ENCODE measurements at places on chromosomes 3 and 15. TPM values are rescaled to one million over a fixed set of nuclear protein-coding genes. Genes with fewer than 3 reads are reported as not detected.
A peak's percentile ranks its signal among the peaks of the same experiment; 100 is the strongest.

DNA sequence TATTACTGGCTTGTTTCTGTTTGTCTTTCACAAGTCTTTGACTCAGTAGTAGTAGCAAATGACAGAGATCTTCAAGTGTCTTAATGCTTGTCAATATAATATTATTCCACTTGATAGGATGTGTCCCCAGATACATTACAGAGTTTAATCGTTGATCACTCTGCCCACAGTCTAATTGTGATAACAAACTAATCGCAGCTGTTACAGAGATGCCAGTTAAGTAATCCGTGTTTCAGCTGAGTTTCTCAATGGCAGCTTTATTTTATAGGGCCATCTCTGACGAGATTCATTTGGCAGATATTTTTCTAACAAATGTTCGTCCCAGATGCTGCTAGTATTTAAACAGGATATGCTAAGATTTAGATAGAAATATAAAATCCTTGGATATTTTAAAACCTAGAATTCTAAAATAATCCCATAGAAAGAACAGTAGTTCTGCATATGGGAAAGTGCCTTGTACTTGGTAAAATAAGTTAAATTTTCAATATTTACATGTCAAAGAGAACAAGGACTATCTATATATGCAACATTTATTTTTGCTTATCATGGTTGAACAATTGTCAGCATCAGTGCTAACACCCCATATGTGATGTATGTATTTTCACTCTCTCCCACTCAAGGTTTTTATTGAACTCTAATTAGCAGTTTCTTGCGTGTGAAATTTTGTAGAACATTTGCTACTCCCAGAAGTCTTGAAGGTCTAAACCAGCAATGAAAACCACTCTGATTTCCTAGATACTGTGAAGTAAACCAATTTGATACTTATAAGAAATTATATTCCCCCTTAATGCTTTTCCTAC is 185.5 kb downstream of the MBNL1 start:
- no peak for DNase-seq

- no peak for DNase-seq
These were observed 87.7 kb downstream of the REC114 start for GRCh38 chr15:73530649-73531048.

DNA sequence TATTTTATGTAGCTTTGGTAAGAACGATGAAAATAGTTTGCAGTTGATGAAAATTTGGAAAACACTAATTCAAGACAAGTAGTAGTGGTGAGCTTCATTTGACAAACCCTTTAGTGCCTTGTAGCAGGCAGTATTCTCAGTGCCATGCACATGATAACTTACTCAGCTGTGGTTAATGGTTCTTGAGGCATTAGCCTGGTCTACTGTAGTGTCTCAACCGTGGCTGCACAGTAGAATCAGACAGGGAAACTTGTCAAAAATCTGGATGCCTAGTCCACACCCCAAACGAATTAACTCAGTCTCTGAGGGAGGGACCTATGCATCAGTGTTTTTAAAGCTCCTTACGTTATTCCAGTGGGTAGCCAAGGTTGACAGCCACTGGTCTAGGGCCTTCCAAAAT is 45.4 kb downstream of the PSMD6 start:
- no peak for DNase-seq

DNA sequence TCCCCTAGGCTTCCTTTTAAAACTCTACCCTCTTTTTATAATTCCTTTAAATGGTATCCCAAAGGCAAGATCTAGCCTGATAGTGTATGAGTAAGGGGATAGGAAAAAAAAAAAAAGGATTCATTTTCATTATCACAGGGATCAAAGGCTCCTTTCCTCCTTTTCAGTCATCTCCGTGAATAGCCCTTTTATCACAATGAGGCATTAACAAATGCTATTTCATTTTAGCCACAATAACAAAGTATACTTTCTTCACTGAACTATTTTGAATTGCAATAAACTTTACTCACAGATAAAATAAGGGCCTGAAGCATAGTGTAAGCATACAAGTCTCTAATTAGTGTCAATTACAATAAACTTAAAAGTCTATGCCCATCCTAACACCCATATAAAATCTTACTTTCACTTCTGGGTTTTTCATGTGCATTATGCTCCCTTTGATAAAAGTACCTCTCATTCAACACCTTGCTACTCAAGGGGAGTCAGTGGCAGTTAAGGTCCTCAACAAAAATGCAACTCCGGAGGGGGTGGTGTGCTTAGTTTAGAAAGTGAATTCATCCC is 8.6 kb downstream of the HIGD1A start:
- DNase-seq = no peak

DNA sequence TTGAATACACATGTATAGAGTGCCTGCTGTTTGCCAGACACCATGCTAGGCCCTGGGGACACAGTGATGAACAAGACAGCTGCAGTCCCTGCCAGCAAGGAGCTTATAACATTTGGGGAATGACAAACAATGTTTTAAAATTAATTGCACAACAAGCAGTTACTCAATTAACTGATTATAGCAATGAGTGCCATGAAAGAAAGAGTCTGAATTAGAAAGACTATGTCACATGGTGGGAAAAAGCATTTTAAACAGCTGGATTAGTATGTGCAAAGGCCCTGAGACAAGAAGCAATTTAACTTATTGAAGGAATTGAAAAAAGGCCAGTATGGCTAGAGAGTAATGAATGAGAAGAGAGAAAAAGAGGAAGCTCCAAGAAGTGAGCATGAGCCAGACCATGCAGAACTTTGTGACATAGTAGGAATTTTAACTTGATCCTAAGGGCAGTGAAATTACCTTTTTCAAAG is 64.5 kb upstream of the PLXNA1 start:
- DNase-seq = no peak

- no peak for DNase-seq
These were observed 480.5 kb downstream of the CNTN4 start for GRCh38 chr3:2579206-2579605.

DNA sequence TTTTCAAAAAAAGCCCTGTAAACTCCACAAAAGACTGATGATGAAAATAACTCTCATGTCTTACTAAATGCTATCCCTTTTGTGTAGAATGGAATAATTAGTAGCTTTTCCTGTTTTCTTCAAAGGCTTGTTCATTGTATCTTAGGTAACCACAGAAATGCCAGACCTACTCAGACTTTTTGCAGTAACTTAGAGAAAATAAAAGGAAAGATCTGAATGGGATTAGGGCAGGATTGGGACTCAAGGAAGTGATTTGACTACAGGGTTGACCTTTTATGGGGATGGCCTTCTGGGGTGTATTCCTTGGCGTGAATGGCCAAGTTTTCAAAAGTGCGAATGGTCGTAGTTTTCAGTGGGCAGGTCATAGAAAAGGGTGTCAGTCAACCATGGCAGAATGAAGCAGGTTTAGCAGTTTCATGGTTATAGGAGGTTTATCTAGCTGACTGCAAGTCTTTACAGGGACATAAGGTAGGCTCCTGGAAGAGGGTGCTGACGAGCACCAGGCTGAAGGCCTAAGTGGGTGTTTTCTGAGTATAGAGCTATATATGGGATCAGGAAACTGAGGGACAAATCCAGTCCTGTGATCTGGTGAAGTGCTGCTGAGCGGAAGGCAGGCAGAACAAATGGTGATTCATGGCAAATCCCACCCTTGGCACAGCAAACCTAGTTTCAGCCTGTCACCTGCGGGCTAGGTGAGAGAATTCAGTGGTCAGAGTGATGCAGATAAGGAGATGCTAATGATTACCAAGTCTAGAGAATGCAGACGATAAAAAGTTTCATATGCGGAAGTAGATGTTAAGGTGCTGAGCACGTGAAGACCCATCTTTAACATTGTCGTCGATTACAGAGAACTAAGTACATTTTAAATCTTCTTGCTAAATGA is 46.4 kb downstream of the IL1RAP start:
- DNase-seq = no peak

- no peak for DNase-seq
These were observed 431.4 kb downstream of the PDCD6IP start for GRCh38 chr3:34229876-34230275.

GRCh38 chr15:80970018-80970657 is 19.5 kb downstream of the MESD start:
- peak; percentile 86 for DNase-seq

GRCh38 chr3:114902691-114903101 is 244.4 kb downstream of the ZBTB20 start:
- DNase-seq = peak; percentile 73

- DNase-seq = no peak
These were observed 13.7 kb downstream of the SEMA5B start for GRCh38 chr3:123013876-123014275.

DNA sequence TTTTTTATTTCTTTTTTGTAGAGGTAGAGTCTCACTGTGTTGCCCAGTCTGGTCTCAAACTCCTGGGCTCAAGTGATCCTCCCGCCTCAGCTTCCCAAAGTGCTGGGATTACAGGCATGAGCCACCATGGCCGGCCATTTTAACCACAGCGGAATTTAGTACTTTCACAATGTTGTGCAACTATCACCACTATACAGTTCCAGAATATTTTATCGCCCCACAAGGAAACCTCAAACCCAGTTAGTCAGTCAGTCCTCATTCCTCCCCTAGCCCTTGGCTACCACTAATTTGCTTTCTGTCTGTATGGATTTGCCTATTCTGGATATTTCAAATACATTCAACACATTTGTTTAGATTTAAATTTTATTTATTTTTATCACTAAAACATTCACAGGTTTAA is 15.5 kb upstream of the HOMER2 start:
- DNase-seq = no peak

DNA sequence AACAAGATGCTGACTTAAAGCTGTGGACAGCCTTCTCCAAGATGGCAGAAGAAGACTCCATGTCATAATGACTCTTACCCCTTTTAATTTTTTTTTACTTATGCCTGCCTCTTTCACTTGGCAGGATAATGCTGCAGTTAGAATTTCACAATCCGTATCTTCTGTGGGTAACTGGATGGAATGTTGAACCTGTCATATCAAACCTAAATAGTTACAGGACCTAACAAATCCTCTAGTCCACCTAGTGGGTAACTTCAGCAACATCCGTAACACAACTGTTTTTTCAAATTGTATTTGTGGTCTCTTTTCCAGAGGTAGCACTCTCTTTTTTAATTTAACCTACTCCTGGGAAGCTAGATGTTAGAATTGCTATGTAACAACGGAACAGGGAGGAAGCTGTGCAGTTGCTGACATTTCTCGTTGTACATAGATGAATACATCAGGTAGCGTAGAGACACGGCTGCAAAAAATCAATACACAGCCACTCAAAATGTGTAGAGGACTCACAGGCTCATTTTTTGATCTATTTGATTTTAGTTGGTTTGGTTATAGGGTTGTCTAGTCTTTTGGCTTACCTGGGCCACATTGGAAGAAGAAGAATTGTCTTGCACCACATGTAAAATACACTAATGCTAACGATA is 43.9 kb upstream of the TRPM1 start:
- no peak for DNase-seq

DNA sequence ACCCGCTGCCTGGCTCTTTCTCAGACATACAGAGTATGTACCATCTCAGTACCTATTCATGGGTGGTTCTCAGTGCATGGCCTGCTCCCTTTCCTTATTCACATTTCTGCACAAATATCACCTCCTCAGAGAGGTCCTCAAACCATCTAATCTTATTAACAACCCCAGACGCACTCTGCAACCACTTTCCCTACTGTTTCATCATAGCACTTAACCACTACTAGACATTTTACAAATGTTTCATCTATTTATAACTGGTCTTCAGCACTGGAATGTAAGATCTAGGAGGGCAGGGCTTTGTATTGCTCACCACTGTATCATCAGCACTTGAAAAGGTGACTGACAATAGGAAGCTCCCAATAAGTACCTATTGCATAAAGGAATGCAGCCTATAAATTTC is 45.1 kb downstream of the TNIK start:
- DNase-seq = peak; percentile 31

DNA sequence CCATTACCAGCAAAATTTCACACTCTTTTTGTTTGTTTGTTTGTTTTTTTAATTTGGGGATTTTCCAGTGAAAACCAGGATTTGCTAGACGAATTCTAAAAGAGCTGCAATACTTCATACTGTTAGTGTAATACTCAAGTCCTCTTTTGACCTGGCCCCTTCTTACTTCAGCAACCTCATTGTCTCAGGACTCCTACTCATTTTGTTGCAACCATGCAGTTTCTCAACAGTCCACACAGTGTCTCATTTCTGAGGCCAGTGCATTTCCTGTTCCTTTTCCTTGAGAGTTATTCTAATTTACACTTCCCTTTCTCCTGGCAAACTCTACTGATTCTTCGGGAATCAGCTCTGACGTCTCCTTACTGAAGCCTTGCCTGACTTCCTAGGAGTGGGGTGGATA is 35.6 kb downstream of the NSUN3 start:
- DNase-seq = no peak

GRCh38 chr3:144073698-144074097 is 102.1 kb downstream of the DIPK2A start:
- DNase-seq = no peak

The CNTN3 gene
- polyA plus RNA-seq = 0.05 TPM

The MYZAP gene
- 1.1 TPM for polyA plus RNA-seq

The SLC28A1 gene
- polyA plus RNA-seq = not detected

The PLA2G4D gene
- polyA plus RNA-seq = 0.15 TPM

The LCTL gene
- 3.2 TPM for polyA plus RNA-seq

The TJP1 gene
- polyA plus RNA-seq = 76.2 TPM

All from GM23338 (cell line).